ENCODE measurements at places on chromosomes 3 and 15. TPM values are rescaled to one million over a fixed set of nuclear protein-coding genes. Genes with fewer than 3 reads are reported as not detected.

The PLXND1 gene
- total RNA-seq, result 7.7 TPM

The ULK4 gene
- 11.8 TPM for total RNA-seq

The ARGFX gene
- total RNA-seq, result not detected

The ZDHHC23 gene
- 4.1 TPM for total RNA-seq

The TERC gene
- total RNA-seq, result 12.9 TPM

The MESP2 gene
- total RNA-seq, result not detected

The IMPG2 gene
- total RNA-seq, result 0.06 TPM

All from activated CD8-positive, alpha-beta memory T cell treated with anti-CD3 and anti-CD28 coated beads for 36 hours (primary cell).